Adrenal gland (tissue), 19 donors: ENCODE measurements at places on chromosomes 2 and 18.

DNA sequence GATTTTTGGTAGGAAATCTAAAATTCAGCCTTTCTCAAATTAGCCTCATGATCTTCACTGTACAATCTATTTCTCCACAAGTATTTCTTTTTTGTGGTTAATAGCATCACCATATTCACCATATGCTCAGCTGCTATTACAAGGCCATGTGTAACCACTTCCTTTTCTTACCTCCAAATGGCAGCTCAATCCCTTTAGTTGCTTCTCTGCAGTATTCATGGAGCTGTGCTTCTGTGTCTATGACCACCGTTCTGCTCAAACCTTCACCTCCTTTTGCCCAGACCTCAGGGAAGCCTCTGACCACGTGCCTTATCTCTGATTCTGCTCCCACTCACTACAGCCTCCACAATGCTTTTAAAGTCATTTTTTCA, 126.7 kb upstream of the TMEM200C start:
- no peak for DNase-seq

GRCh38 chr2:51490576-51491234, 458.8 kb upstream of the NRXN1 start:
- no peak for DNase-seq

DNA sequence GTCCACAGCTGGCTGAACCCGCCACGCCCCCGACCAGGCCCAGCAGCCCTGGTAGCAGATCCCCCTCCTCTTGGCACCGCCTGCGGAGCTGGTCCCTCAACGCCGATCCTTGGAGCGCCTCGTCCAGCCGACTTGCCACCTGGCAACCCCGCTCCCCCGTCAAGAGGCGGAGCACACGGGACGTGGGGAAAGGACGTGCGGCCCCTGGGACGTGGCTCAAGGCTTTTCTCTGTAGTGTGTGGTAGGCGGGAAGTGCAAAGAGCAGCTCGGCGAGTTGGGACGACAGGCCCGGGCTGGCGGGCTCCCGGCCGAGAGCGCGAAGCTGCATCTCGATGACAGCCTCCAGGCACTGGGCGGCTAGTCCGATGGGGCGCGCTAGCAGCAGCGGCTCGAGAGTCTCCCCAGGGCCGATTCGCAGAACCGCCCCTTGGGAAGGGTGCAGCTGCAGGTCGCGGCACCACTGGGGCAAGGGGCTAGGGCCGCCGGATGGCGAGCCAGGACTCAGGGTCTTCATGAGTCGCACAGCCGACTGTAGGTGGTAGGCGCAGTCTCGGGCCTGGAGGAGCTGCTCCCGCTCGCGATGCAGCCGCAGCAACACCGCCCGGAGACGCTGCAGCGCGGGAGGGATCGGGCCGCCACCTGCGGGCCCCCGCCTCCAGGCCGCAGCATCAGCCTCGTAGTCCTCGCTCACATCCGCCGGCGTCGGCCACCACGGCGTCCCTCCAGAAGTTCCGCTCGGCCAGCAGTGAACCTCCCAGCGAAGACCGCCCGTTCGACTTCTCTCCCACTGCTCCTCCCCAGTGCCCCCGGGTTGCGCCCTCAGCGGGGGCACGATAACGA, 617 bp downstream of the CCDC142 start:
- no peak for DNase-seq

DNA sequence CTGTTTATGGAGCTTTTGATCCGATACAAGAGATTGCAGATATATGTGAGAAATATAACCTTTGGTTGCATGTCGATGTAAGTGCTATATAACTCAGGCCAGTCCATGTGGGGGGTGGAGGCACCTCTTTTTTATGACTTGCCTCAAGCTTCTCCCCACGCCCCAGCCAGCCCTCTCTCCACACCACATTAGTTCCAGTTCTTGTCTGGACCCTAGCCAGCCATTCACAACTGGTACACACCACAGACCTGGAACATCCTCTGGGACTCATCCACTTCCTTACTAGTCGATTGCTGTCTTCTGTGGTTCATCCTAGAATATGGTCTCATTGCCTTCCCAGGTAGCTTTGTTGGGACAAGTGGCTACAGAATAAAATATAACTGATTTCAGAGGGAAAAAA, 31.0 kb downstream of the GAD1 start:
- DNase-seq, result no peak

DNA sequence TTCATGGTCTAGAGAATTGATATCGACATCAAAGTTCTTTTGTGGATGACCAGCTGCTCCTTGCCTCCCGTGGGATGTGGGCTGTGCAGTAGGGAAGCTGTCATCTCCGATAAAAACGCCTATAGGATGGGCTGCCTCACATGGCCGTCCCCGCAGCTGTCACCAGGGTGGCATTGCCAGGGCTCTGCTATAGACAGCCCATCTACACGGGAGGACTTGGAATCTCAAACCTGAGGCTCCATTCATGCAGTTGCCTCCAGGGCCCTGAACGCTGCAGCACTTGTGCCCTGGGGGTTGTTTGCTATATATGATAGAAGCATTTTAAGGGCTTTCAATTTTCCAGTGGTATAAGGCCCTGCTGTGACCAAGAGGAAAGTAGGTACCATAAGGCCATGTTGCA, 183.1 kb downstream of the MYCN start:
- DNase-seq, result no peak

- DNase-seq, result peak; percentile 16
These were observed 859 bp downstream of the GREB1L start for GRCh38 chr18:21242780-21243401.

DNA sequence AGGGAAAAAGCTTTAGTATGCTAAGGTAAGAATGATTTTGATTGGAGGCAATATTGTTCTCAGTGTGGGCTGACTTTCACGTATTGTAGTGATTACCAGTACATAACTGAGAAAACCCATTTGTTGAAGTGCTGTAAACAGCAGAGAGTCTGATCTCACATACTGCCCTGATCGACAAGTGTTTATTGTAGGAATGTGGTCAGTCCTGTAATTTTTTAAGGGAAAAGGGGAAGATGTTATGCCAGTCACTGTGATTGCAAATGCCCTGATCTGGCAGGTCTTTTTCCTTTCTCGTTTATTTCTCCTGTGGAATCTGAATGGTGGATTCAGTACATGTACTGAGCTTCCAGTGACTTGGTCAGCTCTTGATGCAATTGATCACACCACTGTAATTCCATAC, 11.5 kb downstream of the SPATS2L start:
- no peak for DNase-seq

DNA sequence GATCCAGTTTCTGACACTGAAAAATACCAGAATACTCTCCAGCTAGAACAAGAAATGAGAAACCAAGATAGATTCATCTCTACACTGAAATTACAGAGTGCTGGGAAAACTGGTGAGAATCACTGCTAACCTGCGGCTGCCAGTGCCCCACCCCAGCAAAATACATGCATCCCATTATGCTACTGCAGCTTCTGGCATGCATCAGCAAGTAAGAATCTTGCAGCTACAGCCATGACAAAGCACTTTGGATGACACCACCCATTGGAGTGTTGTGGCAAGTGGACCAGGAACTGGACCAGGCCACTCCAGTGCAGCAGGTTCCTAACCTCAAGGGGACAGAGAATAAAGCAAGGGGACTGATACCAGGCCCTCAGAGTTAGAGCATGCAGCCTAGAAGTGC, 378.8 kb upstream of the ETAA1 start:
- no peak for DNase-seq

- no peak for DNase-seq
These were observed 120.8 kb upstream of the RBMS1 start for GRCh38 chr2:160614391-160614790.

GRCh38 chr18:80210312-80211083, 36.8 kb downstream of the PARD6G start:
- DNase-seq, result peak; percentile 46

DNA sequence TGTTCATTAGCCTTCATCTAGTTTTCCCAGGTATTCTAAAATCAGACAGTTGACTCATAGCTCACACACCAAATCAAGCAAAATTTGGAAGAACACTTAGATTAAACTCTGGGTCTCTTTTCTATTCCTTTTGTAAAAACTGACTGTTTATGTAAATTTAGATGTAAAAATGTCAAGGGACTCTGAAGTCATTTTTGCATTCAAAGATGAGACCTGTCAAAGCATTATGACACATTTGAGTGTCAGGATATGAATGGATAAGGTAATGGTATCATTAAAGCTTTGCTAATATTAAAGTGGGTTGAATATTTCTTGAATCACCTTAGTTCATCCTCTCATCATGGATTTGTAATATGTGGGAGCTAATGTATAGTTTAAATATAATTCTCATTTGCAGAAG, 348.1 kb upstream of the NRXN1 start:
- no peak for DNase-seq

- DNase-seq, result no peak
These were observed 314.1 kb downstream of the STK39 start for GRCh38 chr2:167933097-167933814.

GRCh38 chr2:84899304-84900204, 5.9 kb upstream of the TMSB10 start:
- DNase-seq, result no peak

- DNase-seq, result no peak
These were observed 43.9 kb upstream of the RAPH1 start for GRCh38 chr2:203578759-203579643.

DNA sequence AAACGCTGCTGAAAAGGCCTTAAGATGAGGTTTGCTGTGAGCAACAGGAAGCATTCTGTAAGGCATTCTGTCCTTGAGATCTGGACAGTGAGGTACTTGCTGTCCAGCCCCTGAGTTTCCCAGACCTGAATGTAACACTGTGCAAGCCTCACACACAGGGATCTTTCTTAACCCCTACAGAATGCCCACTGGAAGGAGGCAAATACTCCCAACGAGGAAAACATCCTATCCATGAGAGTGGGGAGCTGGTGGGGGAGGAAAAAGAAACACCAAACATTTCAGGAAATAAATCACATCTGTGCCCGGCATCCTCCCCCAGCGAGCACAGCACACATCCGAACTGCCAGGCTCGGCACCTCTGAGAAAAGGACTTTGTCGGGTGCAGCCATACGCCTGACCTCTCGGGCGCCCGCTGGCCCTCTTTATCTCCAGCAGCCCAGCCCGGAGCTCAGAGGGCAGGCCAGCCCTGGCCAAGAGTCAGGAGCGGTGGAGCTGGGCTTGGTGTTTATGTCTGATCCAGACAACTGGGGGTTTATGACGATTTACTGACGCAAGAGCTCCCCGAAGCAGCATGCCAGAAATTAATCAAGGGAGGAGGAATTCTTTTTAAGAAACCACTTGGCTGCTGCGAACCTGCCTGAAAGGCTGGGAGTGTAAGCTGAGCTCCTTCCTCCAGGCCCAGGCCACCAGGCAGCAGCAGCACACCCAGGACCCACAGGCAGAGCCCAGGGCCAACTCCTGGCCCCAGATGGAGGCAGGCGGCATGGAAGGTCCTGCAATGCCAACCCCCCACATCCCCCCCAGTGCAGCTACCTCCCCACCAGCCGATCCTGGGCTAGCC, 72.2 kb downstream of the HDAC4 start:
- peak; percentile 83 for DNase-seq

DNA sequence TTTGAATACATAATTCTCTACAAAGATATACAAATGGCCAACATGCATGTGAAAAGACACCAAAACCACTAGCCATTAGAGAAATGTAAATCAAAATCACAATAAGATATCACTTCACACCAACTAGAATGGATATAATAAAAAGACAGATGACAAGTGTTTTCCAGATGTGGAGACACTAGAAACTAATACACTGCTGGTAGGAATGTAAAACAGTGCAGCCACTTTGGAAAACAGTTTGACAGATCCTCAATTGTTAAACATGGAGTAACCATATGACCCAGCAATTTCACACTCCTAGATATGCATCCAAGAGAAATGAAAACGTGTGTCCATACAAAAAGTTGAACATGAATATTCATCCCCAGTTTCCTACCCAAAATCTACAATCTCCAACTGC, 9.8 kb upstream of the RAB11FIP5 start:
- no peak for DNase-seq

GRCh38 chr18:24482821-24483220, 22.4 kb downstream of the HRH4 start:
- no peak for DNase-seq

DNA sequence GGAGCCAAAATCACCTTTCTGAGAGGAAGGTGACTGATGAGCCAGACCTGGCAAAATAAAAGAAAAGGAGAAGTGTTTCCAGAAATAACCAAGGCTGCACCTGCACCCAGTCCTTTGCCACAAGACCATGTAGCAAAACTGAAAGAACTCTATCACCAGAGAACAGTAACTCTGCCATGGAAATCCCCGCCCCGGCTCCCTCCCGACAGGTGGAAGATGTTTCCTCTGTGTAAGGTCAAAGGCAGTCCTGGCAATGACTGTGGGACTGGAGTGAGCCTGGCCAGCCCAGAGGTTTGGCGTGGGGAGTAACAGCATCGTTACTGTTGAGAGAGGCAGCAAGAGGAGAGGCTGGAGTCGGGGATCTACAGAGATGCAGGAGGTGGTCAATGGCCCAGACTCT, 42.3 kb downstream of the SPRED2 start:
- DNase-seq, result no peak

DNA sequence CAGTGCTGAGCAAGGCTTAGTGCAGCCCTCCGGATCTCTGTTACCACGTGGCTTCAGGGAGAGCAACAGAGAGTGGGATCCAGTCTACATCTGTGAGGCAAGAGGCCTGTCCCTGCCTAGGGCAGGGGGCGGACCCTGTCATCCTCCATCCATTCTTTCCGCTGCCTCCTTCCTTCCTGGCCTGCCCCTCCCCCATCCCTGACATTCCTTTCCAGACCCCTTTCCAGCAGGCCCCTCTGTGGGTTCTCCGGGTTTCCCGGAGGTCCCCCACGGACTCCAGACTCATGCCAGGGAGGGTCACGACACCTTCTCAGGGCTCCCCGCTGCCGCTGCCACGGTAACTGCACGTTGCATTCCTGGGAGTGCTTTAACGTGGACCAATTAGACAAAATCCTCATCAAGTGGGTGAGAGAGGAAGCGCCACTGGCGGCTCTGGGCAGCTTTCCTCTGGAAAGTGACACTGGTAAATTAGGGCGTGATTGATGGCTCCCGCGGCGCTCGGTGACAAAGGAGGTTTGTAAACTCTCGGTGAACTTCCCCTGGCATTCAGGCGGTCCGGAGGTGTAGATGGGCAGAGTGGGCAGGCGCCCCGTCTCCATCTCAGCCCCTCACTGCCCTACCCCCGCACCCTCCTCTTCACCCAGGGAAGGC, 11.4 kb downstream of the ATOH8 start:
- no peak for DNase-seq

DNA sequence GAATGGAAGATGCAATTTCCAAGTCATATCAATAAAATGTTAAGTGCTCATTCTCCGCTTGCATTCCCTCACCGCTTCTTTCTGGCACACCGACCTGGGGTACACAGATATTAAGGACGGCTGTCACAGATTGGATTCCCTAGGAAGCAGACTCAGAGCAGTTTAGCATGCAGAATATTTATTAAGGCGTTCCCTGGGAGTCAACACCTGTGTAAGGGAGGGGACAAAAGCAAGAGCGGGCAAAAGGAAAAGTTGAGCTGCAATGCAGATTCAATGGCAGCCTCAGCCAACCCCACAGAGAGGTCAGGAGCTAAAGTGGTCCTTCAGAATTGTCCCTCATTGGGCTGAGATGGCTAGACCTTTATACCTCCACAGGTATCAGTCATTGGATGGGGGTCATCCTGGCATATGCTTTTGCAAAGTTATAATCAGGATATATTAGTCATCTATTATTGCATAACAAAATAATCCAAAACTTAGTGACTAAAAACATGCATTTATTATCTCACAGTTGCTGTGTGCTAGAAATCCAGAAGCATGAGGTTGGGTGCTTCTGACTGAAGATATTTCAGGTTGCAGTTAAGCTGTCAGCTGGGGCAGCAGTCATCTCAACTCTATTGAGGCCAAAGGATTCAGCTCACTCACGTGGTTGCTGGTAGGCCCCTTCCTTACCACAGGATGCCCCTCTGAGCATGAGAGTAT, 27.0 kb upstream of the INO80D start:
- DNase-seq, result no peak

GRCh38 chr18:64171576-64171975, 22.7 kb upstream of the LINC00305 start:
- DNase-seq, result no peak

GRCh38 chr2:47512581-47513083, 109.7 kb downstream of the MSH2 start:
- no peak for DNase-seq
